ENCODE measurements at places on chromosomes 13 and 19.

- no peak for DNase-seq
These were observed 23.3 kb downstream of the PRR12 start for GRCh38 chr19:49614096-49614833.

GRCh38 chr19:3369337-3370213, 3.2 kb downstream of the NFIC start:
- no peak for DNase-seq

DNA sequence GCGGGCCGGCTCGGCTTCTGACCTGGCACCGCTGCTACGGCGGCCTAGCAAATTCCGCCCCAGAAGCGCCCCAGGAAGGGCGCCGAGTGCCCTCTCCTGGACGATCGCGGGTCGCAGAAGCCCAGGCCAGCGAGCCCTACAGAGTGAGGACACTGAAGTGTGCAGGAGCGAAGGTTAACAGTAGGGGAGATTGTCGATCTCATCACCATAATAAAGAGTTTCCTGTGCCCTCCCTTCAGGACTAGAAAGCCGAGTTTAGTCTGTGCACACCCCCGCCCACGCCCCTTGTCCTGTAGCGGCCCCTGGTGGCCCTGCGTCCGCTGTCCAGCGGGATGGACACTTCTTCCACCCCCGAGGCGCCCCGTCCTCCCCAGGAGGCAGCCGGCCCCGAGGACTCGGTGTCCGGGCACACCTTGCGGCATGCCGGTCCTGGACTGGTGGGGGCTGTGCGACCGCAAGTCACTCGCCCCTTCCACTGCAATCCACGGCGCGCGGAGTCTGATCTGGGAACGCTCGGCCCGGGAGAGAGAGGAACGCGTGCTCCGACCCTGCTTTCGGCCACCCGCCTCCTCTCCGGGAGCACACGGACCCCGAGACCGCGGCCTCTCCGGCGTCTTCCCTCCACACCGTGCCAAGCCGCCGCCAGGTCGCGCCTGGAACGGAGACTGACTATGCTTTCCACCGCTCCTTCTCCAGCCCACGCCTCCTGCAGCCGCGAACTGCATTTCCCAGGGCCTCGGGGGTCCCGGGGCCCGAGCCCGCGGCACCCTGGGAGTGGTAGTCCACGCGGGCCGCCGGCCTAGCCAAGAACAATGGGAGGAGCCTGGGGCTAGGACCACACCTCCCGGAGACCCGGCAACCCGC, 770 bp upstream of the KMT2B start:
- peak; percentile 92 for DNase-seq

- DNase-seq: no peak
These were observed 209.6 kb downstream of the OLFM4 start for GRCh38 chr13:53238261-53238660.

- DNase-seq: no peak
These were observed 134.1 kb downstream of the LACC1 start for GRCh38 chr13:44013758-44014291.

DNA sequence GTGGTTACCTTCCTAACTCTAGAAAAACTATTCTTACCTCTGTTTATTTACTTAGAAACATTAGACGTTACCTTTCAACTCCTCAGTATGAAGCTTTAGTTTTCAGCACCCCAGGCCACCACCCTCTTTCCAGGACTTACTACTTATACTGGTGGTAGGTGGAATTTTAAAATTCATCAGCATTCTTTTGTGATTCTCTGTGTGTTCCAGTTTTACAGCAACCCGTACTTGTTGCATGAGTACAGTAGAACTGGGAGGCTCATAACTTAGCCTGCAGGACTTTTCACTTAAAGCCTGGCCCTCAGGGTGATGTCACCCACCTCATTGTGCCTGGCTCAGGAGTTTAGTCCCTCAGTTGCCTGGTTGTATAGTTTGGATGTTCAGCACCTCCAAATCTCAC, 49.4 kb upstream of the ALOX5AP start:
- no peak for DNase-seq

- no peak for DNase-seq
These were observed 17.3 kb upstream of the GDF15 start for GRCh38 chr19:18368504-18369222.

GRCh38 chr19:30711296-30711695, 339.1 kb downstream of the ZNF536 start:
- no peak for DNase-seq

DNA sequence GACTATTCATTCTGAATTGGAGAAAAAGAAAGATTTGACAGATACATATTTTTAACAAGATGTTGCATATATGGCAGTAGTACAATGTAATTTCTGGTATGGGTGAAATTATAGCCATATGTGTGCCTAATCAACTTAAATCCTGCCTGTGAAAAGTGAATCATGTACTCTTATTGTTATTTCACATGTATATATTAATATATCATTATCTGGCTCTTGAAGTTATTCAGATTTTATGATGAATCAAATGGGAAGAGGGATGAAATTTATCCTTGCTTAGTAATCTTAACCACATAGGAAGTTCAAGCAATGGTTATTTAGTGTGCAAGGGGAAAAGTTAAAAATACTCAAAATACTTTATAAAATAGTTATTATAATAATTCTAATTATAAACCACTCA, 80.5 kb downstream of the GPC6 start:
- no peak for DNase-seq

- no peak for DNase-seq
These were observed 19.5 kb downstream of the MAN2B1 start for GRCh38 chr19:12647047-12647446.

GRCh38 chr19:19134687-19135158, 3.6 kb downstream of the TMEM161A start:
- DNase-seq: peak; percentile 31

GRCh38 chr19:4189641-4190040, 7.2 kb downstream of the ANKRD24 start:
- DNase-seq: no peak

- no peak for DNase-seq
These were observed 93.7 kb downstream of the FRY start for GRCh38 chr13:32125221-32125689.

- no peak for DNase-seq
These were observed 310.9 kb downstream of the TDRD3 start for GRCh38 chr13:60707878-60708277.

DNA sequence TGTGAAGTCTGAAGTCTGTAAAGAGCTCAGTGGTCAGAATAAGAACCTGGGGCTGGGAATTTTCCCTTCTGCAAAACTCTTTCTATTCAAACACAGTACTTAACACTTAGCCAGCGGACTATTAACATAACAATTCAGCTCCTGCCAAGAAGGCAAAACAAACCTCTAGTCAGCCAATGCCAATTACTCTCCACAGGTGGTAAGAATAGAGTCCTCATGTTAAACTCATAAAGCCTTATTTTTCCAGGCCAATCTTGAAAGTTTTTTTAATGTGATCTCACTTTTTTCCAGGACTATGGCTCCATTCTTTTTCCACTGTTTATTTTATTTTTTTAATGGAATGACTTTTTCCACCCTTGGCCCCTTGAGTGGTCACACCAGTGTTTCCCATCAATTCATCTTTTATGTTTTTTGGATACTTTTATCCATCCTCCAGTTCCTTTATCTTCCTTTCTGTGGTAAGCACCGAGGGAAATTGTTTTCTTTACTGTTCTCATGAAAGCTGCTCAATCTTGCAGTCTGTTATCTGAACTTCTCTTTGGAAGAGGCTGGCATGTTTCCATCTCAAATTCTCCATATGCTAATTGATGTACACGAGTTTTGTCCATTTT, 217.3 kb downstream of the LHFPL6 start:
- no peak for DNase-seq

DNA sequence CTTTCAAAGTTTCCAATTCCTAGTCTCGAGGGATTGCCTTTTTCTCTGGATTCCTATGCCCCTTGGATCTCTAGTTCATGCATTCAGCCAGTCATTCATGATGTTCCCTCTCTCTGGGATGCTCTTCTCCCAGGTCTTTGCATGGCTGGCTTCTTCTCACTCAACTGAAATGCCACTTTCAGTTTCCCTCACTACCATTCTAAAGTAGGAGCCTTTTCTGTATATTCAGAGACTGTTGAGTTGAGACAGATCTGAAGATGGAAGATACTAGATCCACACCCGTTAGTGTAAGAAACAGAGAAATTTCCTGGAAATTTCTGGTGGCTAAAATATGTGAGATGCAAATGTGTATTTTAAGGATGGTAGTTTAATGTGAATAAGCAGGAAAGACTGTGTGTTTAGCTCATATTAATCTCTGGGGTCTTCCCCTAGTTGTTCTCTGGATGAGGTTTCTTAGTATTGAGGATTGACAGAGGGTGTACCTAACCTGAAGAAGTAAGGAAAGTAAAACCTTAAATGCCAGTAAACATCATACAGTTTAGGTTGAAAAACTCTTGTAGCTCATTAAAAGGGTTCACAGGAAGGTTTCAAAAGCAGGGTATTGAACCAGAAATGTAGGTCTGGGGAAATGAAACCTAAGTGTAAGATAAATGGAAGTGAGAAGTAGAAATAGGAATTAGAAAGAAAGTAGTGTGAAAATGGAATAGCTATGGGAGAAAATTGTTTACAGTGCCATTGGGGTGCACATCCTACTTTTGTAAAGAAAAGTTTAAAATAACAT, 331.3 kb downstream of the NDFIP2 start:
- DNase-seq: no peak

DNA sequence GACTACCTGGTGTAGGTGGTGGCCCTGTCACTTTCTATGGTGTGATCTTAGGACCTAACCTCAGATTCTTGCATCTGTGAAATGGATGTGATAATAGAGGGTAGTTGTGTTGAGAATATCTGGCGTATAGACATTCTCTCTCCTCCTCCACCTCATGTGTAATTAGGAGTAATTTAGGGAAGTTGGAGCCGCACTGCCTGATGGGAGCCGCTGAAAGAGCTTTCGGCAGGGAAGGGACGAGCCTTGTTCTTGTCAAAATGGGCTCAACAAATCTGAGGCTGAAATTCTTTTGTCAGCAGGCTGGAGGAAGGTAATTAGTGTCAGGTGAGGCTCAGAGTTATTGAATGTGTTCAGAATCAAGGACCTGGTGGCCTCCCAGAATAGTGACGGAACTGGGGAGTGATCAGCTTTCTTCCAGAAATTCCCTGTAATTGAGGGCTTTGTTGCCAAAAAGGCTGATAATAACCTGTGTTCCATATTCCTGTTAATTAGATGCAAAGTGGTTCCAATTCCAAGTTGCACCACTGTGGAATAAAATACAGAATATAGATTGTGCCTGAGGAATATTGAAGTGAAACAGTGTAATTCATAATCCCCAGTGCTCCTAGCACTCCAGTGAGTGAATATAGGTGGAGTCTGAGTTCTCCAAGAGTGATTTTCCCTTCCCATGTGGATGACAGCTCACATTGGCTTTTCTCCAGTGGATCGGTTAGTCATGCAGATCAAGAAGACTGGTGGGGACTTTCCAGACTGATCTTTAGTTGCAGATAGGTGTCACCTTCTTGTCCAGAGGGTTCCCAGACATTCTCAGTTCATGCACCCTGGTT, 47.5 kb downstream of the SPATA13 start:
- DNase-seq: no peak

DNA sequence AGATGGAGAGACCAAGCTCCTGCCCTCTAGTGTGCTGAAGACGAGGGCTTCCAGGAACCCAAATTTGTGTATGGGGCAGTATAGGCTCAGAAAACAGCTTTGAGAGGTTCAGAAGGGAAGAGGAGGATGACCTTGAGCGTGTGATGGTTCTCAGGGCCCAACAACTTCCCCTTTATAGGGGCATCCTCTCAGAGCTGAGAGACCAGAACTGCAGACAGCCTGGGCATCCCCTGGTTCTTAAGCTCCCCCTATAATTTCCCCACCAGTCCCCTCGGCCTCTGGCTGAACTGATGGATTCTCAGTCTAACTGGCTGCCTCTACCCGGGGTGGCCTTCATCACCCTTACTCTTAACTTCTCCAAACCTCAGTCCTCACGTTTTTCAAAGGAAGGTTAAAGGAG, 167.5 kb downstream of the URI1 start:
- no peak for DNase-seq

- DNase-seq: no peak
These were observed 2.8 kb downstream of the EVI5L start for GRCh38 chr19:7832781-7833180.

DNA sequence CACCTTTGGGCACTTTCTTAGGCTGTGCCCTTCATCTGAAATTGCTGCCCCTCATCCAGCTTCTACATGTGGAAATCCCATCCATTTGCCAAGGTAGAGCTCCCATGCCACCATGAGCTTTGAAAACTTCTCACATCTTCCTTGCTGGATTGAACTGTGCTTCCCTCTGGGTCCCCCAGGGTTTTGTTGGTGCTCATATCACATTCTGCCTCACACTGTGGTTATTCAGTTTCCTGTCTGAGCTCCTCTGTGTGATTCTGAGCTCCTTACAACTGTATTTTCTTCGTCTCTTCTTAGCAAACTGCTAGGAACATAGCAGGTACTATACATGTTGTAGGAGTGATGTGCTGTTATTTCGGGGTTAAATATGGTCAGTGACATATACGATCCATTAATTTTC, 74.9 kb upstream of the KL start:
- DNase-seq: no peak

GRCh38 chr13:36421447-36421846, 10.8 kb upstream of the CCNA1 start:
- DNase-seq: no peak

All from activated CD4-positive, alpha-beta T cell treated with anti-CD3 and anti-CD28 coated beads for 24 hours (primary cell).